ENCODE measurements at places on chromosomes 1 and 21.

DNA sequence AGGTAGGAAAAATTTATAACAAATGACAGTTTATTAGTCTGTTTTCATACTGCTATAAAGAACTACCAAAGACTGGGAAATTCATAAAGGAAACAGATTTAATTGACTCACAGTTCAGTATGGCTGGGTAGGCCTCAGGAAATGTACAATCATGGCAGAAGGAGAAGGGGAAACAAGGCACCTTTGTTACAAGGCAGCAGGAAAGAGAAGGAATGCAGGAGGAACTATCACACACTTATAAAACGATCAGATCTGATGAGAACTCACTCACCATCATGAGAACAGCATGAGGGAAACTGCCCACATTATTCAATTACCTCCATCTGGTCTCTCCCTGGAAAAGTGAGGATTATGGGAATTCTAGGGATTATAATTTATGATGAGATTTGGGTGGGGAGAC is 61.3 kb downstream of the ASB17 start:
- DNase-seq = no peak

DNA sequence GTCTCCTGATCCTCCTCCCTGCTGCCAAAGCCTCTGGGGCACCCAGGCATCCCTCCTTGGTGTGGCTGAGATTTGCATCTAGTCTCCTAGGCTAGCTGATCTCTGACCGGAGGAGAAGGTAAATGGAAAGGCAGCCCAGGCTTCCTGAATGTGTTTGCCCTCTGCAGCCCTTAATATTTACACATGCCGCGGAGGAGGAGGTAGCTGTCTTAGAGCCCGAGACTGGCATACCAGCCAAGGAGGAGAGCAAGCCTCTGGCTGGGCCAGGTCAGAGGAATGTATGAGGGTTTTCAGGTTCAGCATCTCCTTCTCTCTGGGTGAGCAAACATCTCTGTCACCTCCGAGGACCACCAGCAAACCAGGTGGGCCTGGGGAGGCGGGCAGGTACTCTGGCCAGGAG is 86.0 kb upstream of the GRIK3 start:
- DNase-seq = no peak

GRCh38 chr1:45667321-45668111 is 18.8 kb downstream of the GPBP1L1 start:
- DNase-seq = no peak

DNA sequence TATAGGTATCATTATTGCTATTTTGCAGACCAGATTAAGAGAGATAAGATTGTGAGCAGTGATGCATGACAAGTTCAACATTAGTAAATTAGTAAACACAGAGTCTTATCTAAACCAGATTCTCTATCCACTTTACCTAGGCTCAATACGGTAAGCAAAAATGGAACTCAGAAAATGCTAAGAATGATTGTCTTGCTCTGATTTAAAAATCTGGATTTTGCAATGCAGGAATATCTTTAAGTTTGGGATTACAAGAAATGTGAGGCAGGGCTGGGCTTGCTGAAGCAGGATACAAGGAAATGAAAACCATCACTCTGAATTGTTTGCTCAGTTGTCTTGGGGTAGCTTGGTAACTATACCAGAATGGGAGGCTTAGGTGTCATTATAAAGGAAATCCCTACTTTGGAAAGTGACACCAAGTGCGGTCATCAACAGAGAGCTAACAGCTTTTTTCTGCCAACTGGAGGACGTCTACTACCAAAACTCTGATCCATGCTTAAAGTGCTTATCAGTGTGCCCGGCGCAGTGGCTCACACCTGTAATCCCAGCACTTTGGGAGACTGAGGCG is 332.7 kb upstream of the RUNX1 start:
- DNase-seq = no peak

DNA sequence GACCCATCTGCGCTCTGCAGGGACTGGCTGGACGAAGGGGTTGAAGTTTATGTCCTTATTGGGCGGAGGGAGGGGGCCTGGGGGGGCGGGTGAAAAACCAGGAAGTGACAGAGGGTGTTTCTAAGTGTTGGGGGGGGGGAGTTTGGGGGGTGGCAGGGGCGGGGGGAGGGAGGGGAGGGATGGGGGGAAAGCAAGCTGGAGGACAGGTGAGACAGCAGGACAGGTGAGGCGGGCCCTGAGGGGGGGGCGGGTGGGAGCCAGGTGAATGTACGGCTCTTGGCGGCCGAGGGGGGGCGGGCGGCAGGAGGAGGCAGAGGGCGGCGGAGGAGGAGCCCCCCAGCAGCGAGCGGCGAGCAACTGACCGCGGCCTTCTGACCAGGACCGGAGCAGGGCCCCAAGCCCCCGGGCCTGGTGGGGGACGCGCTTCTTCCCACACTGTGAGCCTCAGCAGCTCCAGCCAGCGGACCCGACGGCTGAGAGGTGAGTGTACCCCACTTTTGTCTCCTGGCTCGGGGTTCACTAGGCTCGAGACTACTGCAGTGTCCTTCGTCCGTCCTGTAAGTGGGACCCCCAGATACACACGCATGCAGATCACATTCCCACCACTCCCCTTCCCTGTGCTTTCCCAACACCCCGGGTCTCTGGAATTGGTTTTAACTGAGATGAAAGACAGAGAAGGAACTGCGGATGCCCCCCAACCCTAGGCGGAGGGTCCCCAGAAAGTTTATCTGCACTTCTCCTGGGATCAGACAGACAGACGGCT is at the start of gene ZBTB7B:
Gene ZBTB7B, plus strand, starts transcription at position 339 of the 763 bp plus-strand sequence. CDS start 11,859 bp downstream, outside the sequence.
- no peak for DNase-seq

DNA sequence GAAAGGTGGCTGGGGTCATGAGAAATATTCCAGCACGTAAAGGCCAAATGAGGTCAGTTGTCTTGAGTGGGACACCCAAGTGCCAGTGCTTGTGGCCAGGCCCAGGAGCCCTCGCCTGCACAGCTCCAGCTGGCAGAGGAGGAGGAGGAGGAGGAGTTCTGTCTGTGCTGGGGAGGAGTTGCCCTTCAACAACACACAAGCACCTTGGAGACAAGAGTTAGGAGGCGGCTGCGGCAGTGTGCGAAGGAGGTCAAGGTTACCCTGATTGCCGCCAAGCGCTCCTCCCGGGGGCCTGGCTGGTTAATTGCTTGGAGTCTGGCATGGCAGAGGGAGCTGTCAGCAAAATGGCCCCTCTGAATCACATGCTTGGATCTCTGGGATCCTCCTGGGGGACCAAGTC is 45.1 kb downstream of the GRIK3 start:
- DNase-seq = no peak

DNA sequence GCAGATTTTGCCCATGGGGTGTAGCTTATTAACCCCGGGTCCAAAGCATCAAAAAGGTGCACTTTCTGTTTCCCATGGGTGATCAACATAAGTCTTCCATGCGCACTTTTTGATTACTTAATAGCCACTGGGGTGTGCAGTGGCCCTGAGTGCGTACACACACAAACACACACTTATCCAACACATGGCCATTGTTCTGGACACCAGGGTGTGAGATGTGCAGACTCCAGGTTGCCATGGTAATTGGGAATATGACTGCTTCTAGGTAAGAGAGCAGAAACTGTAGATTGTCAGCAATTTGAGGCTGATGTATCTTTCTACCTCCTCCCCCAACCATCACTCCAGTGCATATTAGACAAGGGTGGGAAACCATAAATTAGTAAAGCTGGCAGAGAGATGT is 68.8 kb downstream of the MAB21L3 start:
- DNase-seq = no peak

DNA sequence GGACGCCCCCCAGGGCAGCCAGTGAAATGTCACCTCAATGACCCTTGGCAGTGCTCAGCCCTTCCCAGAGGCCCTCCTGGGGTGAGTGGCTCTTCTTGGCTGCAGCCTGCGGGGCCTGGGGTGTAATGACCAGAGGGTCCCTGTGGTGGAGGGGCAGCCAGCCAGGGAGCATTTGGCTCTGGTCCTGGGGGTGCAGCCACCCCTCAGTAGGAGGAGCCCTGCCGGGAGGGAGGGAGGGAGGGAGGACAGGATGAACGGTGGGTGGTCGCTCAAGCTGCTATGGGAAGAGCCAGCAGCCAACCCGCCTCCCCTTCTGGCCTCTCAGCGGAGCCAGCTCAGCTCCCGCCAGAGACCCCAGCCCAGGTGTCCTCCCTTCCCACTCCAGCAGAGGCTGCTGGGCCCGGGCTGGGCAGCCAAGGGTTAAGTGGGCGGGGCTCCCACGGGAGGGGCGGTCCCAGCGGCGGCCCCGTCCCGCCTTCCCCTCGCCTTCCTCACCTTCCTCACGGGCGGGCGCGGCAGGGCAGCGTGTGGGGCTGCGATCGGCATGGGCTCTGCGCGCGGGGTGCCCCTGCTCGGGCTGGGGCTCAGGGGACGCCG is 9.0 kb upstream of the PLCH2 start:
- no peak for DNase-seq

- no peak for DNase-seq
These were observed 5.7 kb downstream of the C1orf210 start for GRCh38 chr1:43279666-43280065.

GRCh38 chr1:15941044-15941840 is 34.7 kb downstream of the ZBTB17 start:
- no peak for DNase-seq

DNA sequence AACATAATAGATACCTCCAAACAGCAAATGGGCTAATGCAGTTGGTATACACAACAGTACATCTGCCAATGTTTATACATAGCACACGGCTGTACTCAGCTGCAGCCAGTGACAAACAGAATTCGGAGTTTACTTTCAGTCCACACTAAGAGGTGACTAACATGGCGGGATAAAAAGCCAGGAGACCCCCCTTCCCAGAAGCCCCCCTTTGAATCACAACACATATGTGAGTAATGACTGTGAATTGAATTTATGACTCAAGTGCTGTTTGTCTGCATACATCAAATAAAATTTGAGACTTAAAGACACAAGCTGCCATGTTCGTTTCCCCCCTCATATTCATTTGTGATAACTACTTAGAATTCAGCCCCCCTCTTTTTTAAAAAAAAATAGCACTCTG is 113.2 kb downstream of the RUNX1 start:
- no peak for DNase-seq
